NCI-H1694 treated with DMSO at 0.1 percent for 48 hours (cell line): ENCODE measurements at places on chromosomes 12 and 14.

DNA sequence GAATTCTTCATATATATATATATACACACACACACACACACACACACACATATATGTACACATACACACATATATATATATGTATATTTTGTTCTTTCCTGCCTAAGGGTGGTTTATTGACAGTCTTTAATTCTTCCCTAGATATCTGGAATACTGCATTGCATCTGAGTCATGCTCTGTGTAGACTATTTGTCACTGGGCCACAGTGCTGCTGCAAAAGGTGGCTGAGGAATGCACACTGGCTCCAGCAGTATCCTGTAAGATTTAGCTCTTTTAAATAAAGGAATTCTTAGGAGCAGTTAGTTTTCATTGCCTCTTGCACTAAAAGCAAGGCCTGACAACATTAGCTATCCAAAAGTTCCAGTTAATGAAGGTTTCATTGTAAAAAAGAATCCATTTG is 200.9 kb downstream of the APAF1 start:
- no peak for DNase-seq

DNA sequence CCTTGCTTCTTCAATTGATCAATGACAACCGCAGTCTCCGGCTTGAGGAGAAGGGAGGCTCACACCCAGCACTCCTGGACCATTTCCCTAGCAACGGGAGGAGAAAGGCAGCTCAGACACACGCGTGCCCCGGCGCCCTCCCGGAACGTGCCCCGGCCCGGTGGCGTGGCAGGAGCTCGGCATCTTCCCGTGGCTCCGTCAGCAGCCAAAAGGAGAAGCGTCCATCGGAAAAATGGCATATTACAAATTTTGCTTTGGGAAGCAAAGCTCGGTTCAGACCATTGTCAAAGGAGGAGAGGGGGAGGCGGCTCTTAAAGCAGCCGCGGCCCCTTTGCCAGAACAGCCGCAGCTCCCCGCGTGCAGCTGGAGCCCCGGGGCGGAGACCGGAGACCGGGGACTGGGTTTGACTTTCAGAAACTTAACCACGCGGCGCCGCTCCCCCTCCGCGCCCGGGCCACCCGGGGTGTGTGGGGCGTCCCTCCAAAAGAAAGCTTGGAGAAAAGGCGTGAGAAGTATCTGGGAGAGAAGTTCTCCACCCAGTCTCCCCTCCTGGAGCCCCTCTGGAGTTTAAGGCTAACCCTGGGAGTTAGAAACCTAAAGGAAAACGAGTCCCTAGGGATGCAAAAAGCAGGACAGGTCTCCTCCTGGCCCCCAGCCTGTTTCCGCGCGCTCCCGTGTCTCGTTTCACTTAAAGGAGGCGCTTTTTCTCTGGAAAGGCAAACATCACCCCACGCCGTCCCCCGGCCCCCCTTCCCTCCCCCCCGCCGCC is 545 bp downstream of the PPFIA2 start:
- peak; percentile 55 for DNase-seq

DNA sequence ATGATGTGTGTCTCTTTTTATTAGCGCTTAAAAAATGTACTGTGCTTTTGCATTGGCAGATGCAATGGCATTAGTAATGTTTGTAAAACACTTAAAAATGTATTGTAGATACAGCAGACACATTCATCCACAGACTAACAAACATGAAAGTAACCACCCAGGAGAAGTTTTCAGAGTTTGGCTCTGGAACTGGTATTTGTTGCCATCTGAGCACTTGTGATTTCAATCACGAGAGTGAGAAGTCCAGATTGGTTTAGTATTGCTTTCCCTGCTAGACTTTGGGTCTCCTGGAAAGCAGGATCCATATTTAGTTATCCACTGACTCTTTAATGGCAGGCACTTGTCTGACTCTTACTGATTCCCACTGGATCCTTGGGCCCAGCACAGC is 13.2 kb downstream of the RASSF8 start:
- DNase-seq: no peak

DNA sequence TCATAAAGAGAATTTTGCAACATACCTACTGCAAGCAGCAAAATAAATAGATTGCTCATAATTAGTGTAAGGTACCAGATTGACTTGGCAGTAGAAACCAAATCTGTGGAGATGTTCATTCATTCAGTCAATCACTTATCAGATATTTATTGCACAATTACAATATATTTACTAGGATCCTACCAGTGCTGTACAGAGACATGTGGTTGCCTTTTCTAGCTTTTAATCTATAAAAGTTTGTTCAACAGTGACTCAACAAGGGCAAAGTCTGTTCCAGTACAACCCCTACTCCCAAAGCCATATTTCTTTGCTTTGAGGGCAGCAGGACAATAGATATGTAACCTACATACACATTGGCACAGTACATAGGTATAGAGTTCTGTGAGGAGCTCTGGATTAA is 27.3 kb downstream of the ABCD2 start:
- DNase-seq: no peak

DNA sequence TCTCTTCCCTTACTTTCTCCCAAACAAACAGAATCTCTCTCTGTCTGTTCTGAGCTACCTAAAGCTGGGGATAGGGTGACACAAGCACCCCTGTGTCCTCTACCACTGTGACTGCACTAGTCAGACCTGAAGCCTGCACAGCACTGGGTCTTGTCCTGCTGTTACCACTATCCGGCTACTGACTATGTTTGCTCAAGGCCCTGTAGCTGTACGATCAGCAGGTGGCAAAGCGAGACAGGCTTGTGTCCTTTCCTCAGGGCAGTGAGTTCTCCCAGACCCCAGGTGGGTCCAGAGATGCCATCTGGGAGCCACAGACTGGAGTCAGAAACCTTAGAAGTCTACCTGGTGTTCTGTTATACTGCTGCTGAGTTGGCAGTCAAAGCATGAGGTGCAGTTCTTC is 116.4 kb downstream of the NUBPL start:
- no peak for DNase-seq

DNA sequence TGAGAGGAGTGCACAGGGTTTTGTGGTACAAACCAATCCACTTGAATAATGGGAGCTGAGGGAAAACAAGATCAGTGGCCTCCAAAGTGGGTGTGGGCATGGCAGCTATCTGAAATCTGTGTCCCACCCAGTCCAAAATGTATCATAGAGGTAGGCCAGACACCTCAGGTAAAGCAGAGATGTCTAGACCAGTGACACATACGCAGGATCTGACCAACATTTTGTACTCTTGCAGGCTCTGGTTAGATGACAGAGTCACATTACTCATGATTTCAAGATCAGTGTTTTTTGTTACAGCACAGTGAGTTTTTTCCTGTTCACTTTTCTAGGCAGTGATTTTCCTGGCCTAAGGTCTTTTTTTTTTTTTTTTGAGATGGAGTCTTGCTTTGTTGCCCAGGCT is 211.8 kb downstream of the PCNX1 start:
- no peak for DNase-seq

DNA sequence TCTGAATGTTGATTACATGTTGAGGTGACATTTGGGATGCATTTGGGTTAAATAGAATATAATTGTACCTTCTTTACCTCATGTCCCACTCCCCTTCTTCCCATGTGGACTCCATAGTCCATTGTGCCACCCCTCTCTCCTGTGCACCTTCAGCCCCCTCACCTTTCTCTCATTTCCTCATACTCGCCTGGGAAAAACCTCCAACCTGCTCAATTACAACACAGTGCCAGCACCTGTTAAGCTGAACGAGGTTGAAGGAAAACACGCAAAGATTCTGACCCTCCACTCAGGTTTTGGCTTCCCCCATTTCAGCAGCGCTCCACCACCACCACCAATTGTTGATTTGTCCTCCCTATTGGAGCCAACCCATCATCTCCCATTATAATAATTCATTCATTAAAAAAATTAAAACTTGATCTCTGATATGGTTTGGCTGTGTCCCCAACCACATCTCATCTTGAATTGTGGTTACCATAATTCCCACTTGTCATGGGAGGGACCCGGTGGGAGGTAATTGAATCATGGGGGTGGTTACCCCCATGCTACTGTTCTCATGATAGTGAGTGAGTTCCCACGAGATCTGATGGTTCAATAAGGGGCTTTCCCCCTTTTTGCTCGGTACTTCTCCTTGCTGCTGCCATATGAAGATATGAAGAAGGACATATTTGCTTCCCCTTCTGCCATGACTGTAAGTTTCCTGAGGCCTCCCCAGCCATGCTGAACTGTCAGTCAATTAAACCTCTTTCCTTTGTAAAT is 33.7 kb upstream of the PPP2R5C start:
- DNase-seq: no peak

DNA sequence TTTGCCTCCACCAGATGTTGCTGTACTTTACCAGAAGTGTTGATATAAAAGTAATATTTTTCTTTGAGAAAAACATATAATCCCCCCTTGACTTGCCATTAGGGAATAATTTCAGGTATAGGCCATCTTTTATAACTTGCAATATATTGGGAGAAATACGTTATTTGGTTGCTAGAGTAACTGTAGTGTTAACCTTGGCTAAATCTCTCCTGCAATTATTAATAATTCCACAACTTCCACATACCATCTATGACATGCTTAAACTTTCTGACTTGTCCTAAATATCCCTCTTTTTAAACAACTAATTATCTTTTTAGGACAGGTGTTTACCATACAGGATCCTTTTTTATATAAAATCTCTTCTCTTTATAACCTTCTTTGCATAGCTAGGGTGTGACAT is 1048.2 kb downstream of the SLC16A7 start:
- DNase-seq: no peak

DNA sequence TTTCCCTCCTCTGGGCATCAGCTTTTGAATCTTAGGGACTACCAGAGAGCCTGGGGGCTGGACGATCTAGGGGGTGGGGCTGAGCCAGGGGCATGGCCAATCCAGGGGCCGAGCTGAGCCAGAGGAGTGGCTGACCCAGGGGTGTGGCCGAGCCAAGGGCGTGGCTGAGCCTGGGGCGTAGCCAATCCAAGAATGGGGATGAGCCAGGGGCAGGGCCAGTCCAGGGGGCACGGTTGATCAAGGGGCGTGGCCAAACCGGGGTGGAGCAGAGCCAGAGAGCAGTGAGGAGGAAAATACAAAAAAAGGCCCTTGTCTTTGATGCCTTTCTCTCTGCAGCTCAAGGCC is 219.3 kb upstream of the NOS1 start:
- no peak for DNase-seq

DNA sequence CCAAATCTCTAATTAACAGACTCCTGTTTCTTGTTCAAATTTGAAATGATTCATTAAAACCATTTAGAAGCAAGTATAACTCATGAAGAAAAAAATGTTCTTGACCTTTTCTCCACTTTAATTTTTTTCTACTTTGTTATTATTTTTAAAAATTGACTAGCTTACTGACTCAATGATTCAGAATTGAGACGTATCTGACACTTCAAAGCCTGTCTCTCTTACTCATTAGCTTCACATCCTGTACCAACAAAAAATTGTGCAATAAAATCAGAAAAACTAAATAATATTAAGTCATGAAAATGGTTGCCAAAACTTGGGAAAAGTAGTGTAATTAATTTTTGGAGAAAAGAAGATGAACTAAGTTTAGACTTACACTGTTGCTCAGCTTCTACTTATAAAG is 331.2 kb downstream of the SLC16A7 start:
- DNase-seq: no peak

- DNase-seq: no peak
Observed at GRCh38 chr12:103676893-103677292, 89.8 kb downstream of the STAB2 start.

- DNase-seq: no peak
Observed at GRCh38 chr14:28340816-28341215, 425.8 kb upstream of the FOXG1 start.

GRCh38 chr12:108712165-108712924 is 19.0 kb downstream of the CORO1C start:
- DNase-seq: no peak

DNA sequence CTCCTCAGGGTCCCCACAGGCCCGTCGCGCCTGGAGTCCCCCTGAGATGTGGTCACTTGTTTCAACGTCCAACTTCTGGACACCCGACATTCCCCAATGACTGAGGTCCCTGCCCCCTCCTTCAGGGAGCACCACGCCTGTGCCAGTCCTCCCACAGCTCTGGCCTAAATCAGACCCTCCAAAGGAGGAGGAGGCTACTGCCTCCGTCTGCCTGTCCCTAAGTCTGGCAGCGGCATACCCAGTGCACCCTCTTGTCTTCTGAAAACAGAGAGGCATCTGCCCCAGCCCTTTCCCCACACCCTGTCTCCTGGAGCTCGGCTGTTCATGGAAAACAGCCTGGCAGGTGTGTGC is 46.2 kb downstream of the TESC start:
- no peak for DNase-seq

GRCh38 chr14:93343797-93344196 is 3.2 kb upstream of the COX8C start:
- DNase-seq: no peak

GRCh38 chr14:64755781-64756221 is 51.6 kb downstream of the PLEKHG3 start:
- DNase-seq: no peak

GRCh38 chr12:52147964-52148463 is 43.8 kb downstream of the KRT80 start:
- no peak for DNase-seq

- no peak for DNase-seq
Observed at GRCh38 chr12:79082595-79082994, 218.0 kb downstream of the SYT1 start.

GRCh38 chr14:104514156-104514848 is 65.3 kb upstream of the C14orf180 start:
- no peak for DNase-seq

DNA sequence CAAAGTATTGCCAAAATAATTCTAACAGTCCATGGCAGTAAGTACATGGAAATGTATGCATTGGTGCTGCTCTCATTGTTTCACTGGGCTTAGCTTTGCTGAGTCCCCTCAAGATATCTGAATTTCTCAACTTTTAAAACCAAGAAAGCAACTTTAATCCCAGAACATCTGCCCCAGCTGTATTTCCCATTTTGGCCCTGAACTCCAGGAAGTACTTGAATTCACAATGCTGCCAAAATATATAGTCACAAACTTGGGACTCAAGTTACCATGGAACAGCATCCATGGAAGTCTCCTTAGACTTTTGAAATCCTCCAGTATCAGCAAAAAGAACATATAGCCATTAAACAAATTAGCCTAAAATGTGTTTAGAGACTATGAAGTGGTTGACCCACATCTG is 78.5 kb upstream of the FLRT2 start:
- DNase-seq: no peak

DNA sequence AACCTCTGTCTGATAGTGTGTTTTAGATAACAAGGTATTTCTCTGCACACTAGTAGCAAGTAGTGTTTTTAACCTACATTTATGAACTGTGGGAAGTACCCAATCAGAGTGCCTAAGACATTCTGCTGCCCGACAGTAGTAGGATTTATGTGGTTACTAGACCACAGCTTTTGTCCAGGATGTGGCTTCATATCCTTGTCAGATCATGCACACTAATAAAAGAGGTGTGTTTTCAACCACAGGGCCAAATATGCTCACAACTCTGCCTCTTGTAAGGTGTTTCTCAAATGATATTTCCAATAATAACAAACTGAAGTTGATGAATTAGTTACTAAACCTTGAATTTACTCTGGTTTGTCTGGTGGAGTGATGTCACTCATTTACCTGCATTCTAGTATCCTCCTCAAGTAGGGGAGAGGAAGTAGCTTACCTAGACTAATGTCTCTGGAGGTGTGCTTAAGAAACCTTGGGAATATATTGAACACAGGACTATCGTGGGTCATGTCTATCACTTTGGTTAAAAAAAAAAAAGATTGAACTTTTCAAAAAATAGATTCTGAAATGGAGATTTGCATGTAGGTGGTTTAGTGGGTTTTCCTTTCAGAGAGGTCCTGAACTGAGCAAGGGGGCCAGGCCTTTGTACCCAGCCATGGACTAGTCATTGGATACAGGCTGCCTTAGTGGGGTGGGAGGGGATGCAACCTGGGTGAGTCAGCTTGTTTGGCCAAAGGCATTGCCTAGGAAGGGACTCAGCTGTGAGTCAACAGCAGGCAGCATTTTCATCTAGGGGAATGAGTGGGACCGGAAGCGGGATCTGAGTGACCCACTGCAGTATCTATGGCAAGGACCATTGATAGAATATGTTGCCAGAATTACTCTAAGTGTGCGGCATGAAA is 14.1 kb downstream of the FBXW8 start:
- no peak for DNase-seq
